PC-9 (cell line): ENCODE measurements at places on chromosomes 2 and 18. TPM values are rescaled to one million over a fixed set of nuclear protein-coding genes. Genes with fewer than 3 reads are reported as not detected.
A peak's percentile ranks its signal among the peaks of the same experiment; 100 is the strongest.

CHRNG gene
- not detected in 2 replicates for total RNA-seq

CNTNAP5 gene
- total RNA-seq = not detected in 2 replicates

AKAIN1 gene
- not detected in 2 replicates for total RNA-seq

- H3K27ac ChIP-seq = no peak overlapping the region
- no peak overlapping the region for H3K4me3 ChIP-seq
- DNase-seq = no peak
- H3K4me1 ChIP-seq = no peaks in the 10 kb centered on the region
These were observed 107.3 kb downstream of the SH3BP4 start for GRCh38 chr2:235059161-235059560.

DNA sequence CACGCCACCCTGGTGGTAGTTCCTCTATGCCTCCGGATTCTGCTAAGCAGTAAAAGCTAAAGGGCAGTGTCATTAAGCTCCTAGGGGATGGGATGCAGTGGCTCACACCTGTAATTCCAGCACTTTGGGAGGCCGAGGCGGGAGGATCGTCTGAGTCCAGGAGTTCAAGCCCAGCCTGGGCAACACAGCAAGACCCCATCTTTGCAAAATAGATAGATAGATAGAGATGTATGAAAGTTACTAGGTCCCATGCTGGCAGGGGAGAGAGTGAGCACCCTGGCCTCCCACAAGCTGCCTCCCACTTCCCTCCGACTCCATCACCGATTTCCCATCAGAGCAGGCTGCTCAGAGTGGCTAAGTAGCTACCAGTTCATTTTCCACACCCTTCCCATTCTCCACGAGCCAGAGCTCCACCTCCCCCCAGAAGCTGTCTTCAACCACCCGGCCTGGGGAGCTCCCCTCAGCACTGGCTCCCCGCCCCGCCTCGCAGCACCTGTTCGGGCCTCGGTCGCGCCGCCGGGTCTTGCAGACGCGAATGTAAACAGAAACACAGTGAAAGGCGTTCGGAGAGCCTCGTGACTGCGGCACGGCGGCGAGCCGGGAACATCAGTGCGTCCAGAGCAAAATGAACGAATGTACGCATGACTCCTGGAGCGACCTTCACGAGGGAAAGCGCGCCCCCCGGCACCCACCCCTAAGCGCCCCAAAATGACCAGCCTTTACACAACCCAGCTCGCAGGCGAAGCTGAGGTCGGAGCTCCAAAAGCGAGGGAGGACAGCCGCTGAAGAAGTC is 598 bp upstream of the CEP68 start:
- H3K36me3 ChIP-seq = no peaks in the 10 kb centered on the region
- H3K27ac ChIP-seq = no peak overlapping the region
- H3K4me1 ChIP-seq = peaks cover 14% of the 10 kb centered on the region
- DNase-seq = no peak
- no peaks in the 10 kb centered on the region for H3K27me3 ChIP-seq

DNA sequence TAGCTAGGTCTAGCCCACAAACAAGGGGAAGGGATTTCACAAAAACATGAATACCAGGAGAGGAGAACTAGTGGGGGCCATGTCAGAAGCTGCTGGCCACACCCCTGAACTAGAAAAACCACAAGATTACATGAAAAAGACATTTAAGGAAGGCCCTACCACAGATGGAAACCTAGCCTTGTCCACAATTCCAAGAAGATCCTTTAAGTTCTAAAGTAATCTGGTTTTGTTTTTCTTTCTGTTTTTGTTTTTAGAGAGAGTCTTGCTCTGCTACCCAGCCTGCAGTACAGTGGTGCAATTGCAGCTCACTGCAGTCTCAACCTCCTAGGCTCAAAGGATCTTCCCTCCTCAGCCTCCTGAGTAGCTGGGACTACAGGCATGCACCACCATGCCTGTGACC is 34.2 kb upstream of the CAB39 start:
- H3K4me3 ChIP-seq = no peak overlapping the region
- H3K4me1 ChIP-seq = peaks cover 15% of the 10 kb centered on the region
- no peaks in the 10 kb centered on the region for H3K27me3 ChIP-seq
- H3K27ac ChIP-seq = no peak overlapping the region
- DNase-seq = no peak

DNA sequence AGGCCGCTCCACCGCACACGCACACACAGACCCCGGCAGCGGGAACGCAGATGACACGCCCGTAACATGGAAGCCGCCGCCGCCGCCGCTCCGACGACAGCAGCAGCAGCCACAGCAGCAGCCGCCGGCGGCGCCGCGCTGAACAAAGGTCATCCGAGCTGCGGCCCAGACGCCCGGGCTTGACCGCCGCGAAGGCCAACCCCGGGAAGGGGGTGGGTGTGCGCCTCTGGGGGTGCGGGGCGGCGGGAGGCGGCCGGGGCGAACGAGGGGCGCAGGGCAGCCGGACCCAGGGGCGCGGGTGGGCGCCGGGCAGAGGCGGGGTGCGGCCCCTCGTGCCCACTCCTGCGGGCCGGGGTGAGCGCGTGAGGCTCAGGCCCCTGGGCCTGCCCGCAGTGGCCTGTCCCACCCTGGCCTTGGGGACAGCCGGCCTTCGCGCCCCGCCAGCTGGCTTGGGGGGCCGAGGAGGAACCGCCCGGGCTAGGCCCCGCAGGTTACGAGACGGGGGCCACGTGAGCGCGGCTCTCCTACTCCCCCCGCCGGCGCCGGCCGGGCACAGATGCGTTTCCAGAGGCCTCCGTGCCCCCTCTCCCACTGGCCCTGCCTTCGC is 1.0 kb upstream of the ZNF532 start:
- H3K36me3 ChIP-seq = peaks cover 4% of the 10 kb centered on the region; the same call in 1 of the 2 replicates
- H3K27ac ChIP-seq = no peak overlapping the region
- H3K4me3 ChIP-seq = peak overlapping the region; percentile 49; the same call in 1 of the 2 replicates
- H3K4me1 ChIP-seq = peaks cover 14% of the 10 kb centered on the region
- no peaks in the 10 kb centered on the region for H3K27me3 ChIP-seq
